ENCODE measurements at places on chromosomes 2 and 18.

GRCh38 chr2:173996766-173997165, 31.6 kb upstream of the SP3 start:
- no peak for DNase-seq

GRCh38 chr2:222673273-222673672, 1.8 kb downstream of the MOGAT1 start:
- no peak for DNase-seq

DNA sequence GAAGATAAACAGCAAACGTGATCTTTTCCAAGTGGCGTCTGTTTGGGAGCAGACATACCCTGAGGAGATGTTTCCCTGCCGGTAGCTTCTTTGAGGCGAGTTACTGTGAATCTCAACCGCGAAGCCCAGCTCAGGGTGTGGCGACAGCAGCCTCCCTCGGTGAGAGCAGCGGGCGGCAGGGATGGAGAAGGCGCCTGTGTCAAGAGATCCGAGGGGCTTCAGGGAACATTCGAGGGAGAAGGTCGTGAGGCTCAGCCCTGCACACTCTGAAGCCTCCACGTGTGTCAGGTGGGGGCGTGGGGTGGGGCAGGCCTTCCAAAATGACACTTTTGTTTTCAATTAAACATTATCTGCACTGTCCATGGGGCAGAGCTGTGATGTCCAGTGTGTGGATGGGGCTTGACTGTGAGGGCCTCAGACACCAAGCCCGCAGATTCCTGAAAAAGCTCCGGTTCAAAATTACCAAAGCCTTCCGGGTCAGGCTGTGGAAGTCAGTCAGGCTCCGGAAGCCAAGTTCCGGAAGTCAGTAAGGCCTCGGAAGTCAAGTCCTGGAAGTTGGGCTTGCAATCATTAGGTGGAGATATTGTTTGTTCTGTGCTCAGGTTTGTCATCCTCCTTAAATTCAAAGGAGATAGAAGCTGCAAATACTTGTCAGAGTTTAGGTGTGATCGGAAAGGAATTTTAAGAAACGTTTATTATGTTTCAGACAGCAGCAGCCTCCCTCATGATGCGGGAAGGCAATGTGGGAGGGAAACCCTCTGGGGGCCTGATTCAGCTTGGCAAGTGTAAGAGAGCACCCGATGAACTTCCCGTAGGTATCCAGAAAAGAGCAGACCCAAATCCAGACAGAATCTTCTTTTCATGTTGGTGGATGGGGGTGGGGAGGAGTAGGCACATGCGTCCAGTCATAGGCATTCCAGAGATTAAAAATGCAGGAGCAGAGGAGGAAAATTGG, 20.7 kb downstream of the SMIM21 start:
- no peak for DNase-seq

DNA sequence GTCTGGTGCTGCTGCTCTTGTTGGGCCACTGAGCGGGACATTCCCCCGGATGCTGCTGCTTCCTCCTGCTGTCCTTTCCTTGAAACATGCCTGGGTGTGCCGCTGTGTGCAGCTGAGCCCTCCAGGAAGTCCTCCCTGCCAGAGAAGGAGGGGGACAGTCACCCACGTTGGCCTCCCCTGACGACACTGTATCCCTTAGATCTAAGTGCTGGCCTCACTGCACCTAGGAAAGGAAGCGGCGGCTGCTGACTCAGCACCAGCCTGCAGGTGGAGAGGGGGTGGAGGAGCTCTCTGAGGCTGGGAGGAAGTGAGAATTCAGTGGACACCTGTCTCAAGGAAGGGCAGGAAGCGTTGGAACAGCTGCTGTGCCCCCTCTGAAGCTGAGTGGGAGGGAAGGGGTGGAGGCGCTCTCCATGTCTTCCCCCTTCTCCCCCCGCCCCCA, 239.8 kb downstream of the HAUS1 start:
- no peak for DNase-seq

DNA sequence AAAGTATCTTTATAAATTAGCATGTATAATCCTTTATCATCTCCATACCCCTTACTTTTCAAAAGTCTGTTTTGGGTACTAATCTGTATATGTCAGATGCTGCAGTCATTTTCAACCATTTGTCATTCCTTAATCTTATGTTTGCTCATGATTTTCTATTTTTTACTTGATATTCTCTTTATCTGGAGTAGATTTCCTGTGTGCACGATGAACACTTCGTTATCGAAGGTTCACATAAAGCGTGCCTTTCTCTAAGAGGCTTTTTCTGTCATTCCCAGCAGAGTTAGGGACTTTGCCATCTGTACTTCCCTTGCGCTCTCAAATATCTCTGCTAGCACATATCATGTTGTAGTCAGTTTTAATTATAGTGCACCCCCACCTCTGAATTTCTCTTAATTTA, 123.2 kb downstream of the BIRC6 start:
- DNase-seq = no peak

GRCh38 chr18:38576349-38576748, 1010.8 kb upstream of the CELF4 start:
- no peak for DNase-seq

DNA sequence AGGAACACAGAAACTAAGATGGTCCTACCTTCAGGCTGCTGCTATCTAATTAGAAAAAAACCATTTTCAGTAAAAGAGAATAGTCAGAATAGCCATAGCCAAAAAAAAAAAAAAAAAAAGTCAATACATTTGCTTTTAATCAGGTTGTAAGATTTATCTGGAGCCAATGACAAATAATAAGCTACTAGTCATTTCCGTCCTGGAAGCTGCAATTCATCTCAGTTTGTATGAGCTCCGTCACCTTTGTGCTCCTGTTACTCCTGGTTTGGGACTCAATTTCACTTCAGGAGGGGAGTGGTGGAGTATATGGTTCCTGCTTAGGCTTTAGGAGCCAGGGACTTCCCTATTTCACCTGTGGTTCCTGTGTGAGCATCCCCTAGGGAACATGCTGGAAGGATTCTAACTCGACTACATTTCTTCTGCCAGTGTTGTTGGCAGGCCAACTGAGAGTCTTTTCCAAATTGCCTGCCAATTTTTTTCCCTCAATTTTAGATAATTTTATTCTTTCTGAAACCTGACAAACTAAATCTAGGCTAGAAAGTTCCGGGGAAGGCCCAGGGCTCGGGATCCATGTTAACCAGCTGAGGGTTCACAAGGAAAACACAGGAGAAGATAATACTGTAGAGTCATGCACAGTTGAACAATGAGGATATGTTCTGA, 481.8 kb downstream of the DLGAP1 start:
- DNase-seq = no peak

All from ascending aorta (tissue), 2 donors.